ENCODE measurements at places on chromosomes 5 and 9.

DNA sequence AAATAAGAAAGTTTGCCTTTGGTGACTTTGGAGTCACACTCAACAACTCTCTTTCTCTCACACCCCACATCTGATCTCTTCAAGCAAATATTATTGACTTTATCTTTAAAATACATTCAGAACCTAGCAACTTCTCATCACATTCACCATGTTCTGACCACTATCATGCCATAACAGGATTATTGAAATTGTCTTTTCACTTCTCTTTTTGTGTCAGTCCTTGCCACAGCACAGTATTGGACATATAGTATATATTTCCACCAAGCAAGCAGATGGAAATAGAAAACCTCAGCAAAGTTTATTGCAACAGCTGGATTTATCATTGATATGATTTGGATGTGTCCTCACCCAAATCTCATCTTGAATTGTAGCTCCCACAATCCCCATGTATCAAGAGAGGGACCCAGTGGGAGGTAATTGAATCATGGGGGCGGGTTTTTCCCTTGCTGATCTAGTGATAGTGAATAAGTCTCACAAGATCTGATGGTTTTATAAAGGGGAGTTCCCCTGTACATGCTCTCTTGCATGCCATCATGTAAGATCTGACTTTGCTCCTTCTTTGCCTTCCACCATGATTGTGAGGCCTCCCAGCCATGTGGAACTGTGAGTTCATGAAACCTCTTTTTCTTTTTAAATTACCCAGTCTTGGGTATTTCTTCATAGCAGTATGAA is 26.9 kb upstream of the ITGA1 start:
- no peak for DNase-seq

DNA sequence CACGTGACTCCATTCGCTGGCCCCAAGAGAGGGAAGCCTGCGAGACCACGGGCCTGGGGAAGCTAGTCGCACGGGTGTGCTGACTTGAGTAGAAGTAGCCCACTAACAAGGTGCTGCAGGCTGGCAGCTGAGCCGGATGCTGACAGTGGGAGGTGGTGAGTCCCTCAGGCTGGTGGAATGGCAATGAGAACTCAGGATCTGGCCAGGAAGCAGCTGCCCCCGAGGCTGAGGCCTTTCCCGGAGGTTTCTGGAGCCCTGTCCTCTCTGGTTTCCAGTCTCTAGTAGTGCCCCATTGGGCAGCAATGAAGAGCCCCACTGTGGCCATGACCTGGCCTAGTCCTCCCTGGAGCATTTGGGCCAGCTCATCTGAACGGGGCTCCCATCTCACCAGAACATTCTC is 366.7 kb upstream of the IRX4 start:
- no peak for DNase-seq

DNA sequence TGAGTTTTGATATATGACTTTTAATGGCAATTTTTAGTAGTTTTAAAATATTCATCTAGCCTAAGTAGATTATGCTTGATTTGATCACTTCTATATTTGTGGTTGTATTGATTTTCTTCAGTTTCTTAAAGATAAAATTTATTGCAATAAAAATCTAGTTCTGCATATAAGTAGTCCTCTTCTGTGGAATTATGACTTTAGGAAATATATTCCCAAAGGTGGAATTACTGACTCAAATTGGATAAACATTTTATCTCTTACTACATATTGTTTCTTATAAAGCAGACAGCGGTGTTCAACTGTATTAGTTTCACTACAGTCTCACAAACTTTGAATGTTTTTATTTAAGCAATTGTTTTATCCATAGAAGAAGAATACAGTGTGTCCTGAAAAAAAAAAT is 883.0 kb upstream of the SEMA6A start:
- DNase-seq = no peak

DNA sequence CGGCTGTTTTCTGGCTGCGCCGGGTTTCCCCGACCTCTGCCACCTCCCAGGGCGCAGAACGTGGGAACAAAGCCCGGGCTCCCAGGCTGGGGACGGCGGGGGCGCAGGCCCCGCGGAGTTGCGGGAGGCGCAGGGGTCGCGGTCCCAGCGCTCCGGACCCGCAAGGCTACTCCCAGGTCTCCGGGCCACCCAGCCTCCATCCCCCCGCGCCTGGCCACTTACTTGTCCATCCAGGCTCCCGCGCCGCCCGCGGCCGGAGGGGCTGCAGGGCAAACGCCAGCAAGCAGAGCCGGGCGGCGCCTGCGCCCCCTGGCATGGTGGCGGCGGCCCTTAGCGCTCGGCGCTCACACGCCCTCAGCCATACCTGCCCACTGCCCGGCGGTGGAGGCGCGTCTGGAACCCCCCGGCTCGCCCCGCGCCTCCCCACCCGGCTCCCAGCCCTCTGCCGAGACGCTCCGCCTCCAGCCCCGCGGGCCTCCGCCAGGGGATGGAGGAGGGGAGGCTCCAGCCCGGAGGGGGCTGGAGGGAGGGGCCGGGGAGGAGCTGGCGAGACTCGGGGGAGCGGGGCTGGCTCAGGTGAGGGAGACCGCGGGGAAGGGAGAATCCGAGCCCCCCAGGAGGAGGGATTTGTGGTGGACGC is at the start of gene ADAM19:
ADAM19 (minus strand) TSS at position 395 of the 640 bp plus-strand sequence; CDS start at position 316, 79 bp downstream.
- peak; percentile 72 for DNase-seq

Measured in NAMALWA (cell line).